AG09319 (cell line): ENCODE measurements at places on chromosomes 13 and 19.

DNA sequence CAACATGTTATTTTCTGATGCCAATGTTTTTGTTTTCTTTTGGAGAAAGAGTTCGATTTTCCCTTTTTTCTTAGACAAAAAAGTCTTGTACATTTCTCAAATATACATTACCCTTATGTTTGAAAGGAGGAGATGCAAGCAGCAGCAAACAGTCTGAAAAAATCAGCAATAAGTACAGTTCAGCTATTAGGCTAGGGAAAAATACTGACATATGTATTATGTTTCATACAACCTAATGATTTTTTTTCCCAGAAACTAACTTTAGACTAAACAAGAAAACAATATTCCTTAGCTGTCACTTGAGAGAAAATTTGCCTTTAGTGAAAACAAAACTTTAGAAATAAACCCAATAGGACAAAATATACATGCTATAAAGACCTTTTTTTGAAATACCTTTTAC is 1223.5 kb downstream of the SLITRK1 start:
- DNase-seq: no peak

DNA sequence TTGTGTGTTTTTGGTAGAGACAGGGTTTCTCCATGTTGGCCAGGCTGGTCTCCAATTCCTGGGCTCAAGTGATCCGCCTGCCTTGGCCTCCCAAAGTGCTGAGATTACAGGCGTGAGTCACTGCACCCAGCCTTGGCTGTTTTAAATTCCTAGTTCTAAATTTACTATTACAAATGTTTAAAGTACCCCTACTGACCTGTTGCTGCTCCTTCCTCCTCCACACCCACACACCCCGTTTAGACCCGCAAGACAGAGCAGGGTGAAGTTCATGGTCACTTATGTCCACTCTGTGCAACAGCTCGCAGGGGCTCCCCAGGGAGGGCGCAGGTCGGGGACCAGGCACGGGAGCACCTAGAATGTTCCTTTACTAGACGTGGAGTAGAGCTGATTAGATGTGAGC is 28.7 kb downstream of the TMEM161A start:
- DNase-seq: no peak

- DNase-seq: no peak
Observed at GRCh38 chr13:48790199-48790598, 136.5 kb downstream of the CYSLTR2 start.

- no peak for DNase-seq
Observed at GRCh38 chr19:43699506-43700394, 16.1 kb upstream of the IRGC start.

GRCh38 chr13:51674276-51674675 is 90.0 kb downstream of the WDFY2 start:
- no peak for DNase-seq

- no peak for DNase-seq
Observed at GRCh38 chr19:54230031-54230430, 7.2 kb upstream of the LILRB3 start.

GRCh38 chr19:42158926-42159325 is 26.7 kb upstream of the POU2F2 start:
- DNase-seq: no peak

GRCh38 chr19:39645800-39646411 is 9.8 kb upstream of the LGALS16 start:
- no peak for DNase-seq

- no peak for DNase-seq
Observed at GRCh38 chr13:42495751-42496150, 78.2 kb upstream of the TNFSF11 start.

DNA sequence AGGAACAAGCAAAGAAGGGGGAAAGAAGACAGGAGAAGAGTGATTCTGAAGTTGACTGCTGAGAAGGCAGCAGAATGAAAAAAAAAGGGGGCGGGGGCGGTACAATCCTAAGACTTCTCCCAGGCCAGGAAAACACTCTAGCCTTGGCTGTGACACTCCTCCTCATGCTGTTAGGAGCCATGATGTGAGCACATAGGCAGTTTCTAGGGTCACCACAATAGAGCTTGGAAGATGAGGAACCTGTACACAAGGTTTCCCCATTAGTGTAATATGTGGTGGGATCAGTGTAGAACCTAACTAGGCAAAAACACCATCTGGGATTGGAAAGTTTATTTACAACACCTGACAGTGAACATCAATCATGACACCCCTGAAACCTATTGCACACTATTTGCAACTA is 86.9 kb downstream of the FOXO1 start:
- no peak for DNase-seq

DNA sequence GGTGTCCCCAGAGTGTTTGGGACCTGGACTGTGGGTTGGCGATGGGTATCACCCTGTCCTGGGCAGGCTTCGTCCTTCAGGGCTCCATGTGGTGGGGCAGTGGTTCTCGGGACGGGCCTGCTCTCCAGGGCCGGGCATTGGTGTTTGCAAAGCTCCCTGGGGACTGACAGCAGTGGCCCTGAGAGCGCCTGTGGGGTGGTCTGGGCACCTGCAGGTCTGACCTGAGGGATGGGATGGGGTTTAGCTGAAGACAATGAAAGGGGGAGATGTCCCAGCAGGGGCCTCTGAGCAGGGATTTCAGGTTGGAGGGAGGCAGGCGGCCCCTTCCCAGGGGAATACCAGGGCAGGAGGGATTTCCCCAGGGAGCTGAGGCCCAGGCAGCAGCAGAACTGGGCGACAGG is 68.3 kb upstream of the MCF2L start:
- DNase-seq: no peak

DNA sequence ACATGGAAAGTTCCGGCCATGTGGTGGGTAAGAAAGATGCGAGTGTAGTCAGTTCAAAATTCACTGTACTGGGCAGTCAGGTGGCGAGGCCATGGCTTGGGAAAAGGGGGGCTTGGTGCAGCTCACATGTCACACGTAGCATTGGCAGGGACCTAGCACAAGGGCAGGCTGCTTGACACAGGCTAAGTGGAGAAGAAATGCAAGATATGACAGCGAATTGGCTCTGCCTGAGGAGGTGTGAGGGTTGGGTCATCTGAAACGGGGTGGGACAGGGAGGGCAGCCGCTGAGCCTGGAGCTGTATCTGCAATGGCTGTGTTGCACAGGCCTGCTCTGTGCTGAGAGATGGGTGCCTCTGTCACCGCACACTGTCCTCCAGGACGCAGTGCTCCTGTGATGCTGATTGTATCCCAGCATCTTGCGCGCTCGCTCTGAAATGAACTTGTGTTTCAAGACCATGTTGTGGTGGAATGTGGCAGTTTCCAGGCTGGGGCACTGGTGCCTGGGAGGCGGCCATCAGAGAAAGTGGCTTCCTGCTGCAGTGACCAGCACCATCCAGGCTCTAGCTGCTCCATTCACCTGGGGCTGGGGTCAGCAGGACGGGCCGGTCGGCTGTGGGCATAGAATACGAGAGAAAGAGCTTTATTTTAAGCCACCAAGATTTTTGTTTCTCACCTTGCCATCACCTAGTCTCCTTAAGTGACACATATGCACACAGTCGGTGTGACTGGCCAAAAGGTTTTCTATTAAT is 70.3 kb downstream of the TEX29 start:
- no peak for DNase-seq

- DNase-seq: no peak
Observed at GRCh38 chr13:79803989-79804388, 323.0 kb downstream of the NDFIP2 start.

DNA sequence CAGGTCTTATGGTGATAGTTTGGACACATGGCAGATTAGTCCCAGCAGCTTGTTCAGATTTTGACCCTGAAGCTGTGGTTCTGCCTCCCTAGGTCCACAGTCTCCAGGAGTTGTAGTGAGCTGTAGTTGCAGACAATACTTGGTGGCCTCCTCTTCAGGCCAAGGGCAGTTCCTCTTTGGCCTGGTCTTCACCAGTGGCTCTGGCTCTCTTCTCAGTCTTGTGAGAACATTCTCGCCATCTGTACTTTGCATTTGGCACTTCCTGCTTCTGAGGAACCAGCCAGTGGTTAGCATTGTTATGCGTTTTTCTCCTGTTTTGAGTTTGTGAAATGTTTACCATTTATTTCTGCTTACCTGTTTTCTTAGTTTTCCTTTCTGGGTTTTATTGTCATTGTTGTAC is 40.7 kb downstream of the PCCA start:
- no peak for DNase-seq

- no peak for DNase-seq
Observed at GRCh38 chr13:34826432-34826831, 115.6 kb upstream of the NBEA start.

DNA sequence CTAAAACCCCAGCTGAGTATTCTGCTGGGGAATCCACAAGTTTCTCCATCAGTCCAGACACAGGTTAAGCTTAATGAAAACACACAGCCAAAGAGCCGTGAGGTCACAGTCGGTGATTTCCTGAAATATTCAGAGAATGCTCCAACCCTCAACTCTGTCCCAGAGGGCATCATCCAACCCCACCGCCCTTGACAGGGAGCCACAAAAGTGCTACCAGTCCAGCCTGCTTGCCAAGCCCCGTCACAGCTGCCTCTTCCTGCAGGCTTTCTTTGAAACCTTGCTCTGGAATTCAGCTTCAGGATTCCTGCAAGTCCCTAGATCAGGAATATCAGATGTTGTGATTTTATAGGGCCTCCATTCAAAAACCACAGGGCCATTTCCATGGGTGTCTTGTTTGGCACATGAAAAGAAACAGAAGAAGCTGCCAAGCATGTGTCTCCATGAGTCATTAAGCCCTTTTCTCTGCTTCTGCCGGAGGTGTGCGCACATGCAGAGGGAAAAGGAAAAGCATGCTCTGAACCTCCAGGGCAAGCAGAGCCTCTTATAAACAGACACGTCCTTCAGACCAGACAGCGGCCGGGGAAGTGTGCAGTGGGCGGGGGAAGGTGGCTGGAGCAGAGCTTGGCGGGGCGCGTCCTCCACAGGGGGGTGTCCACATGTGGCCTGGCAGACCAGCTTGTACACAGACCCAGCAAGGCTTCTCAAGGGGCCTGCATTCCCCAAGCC is 164.7 kb downstream of the KATNAL1 start:
- peak; percentile 86 for DNase-seq
